ENCODE measurements at places on chromosomes 3 and 15.

- peak; percentile 64 for DNase-seq
Observed at GRCh38 chr15:34366271-34367065, 528 bp downstream of the LPCAT4 start.

DNA sequence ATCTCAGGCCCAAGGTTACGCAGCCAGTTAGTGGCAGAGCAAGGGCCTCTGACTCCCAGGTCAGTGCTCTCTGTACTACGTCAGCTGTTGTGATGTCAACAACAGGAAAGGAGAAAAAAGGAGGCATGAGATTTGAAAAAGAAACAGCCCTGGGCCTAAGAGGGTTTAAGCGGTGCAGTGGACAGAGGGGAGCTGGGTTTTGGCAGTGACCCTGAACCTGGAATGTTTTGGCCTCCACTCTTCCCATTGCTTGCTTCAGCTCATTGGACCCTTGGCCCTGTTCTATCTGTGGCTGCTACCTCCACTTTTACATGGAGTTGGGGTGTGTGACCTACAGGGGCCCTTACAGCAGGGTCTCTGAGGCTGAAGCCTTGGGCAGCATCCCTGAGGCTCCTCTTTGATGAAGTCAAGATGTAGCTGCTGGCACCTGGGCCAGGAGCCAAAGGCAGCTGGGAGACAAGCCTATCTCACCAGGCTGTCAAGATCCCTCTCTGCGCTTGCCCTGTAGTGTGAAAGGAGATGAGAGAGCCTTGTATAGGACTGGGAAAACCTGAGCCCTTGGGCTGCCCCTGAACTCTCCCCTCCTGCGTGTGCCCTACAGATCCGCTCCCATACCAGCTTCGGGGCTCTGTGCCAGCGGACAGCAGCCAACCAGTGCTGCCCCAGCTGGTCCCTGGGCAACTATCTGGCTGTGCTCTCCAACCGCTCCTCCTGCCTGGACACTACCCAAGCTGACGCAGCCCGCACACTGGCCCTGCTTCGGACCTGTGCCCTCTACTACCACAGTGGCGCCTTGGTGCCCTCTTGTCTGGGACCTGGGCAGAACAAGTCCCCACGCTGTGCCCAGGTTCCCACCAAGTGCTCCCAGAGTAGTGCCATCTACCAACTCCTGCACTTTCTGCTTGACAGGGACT, 8.7 kb downstream of the DISP2 start:
- no peak for DNase-seq

- DNase-seq = no peak
Observed at GRCh38 chr15:83720468-83720867, 66.5 kb downstream of the ADAMTSL3 start.

DNA sequence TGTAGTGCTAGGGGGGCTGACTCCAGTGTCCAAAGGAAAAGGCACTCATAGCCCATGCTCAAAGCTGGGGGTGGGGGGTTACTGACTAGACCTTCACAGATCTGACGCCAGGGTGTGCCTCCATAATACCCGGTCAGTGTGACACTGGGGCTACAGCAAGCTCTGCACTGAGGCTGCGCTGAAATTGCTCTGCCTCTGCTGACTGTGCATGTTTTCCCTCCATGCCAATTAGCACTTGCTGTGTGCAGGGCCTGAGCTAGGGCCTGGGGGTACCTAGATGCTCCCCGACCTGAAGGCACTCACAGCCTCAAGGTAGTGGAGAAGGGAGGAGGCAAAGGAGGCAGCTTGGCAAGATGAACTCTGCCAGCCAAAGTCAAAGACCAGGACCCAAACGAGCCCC, 5.2 kb downstream of the CAMKV start:
- no peak for DNase-seq

- DNase-seq = no peak
Observed at GRCh38 chr3:110736332-110736731, 335.3 kb upstream of the NECTIN3 start.

DNA sequence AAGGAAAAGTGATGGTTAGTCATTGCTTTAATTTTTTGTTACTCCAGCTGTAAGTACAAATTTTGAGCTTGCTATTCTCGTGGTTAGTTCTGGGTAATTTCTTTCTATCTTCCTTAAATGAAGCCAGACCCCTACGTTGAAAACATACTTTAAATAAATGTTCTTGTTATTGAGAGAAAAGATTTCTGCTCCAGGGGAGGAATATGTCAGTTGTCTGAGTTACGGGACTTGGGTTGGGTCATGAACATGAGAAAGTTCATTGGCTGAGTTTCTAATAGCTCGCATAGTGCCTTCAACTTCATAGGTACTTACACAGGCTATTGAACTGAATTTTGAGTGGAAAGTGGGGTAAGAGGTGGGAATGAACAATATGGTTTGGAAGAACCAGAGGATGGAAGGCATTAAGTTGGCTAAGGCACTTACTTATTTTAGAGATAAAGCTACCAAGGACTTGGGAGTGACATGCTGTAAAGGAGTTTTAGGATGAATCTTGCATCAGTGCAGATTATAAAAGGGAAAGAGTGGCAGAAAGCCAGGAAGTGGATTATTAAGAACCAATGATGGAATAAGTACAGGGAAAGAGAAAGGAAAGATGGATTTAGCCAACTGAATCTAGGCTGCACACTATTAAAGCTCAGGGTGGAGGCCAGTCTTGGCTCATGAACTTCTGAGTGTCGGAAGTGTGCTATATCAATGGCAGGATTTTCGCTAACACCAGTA, 1.4 kb downstream of the RPSA start:
- DNase-seq = no peak

DNA sequence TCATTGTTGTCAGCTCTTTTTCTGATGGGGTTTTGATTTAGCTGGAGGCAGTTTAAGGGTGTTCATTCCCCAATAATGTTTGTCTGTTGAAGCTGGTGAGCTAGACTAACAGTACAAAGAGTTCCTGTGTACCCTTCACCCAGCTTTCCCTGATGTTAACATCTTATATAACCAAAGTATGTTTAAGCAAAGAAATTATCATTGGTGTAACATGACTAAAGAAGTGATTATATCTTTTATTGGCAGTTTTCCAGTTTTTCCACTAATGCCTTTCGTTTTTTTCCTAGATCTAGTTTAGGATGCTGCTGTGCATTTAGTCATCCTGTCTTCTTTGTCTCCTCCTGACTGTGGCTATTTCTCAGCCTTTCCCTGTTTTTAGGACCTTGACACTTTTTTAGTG, 165.6 kb downstream of the LPP start:
- no peak for DNase-seq

- DNase-seq = no peak
Observed at GRCh38 chr15:44261007-44261706, 27.4 kb upstream of the GOLM2 start.

DNA sequence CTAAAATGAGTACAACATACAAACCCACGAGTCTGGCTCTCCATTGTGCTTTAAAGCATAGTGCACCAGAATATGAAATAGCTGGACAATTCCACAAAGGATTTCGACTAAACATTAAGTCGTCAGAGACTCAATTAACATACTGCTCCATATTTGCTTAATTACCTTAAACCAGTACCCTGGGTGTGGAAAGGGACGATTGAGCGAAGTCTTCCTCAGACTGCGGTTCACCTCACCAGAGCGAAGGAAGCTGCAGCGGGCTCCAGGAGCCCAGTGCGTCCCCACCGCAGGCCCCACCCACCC, 218 bp upstream of the TRPC1 start:
- no peak for DNase-seq

DNA sequence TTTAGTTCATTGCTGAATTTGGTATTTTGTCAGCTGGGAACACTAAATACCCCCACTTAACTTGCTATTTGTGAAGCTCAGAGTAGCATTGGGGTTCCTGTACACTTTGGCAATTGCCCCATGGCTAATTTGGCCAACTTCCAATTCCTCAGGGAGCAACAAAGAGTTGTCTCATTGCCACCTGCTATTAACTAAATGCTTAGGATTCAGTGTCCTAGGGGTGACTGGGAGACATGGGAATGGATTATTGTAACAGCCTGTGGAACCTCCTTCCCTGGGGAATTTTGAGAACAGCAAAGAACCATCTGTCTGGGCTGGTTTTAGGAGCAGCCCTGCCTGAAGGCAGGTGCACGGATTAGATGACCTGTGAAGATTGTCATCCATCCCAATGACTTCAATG, 437.4 kb upstream of the TPRG1 start:
- DNase-seq = no peak

GRCh38 chr3:167361306-167361705, 18.8 kb downstream of the ZBBX start:
- DNase-seq = no peak

GRCh38 chr3:29764041-29764440, 483.2 kb downstream of the RBMS3 start:
- no peak for DNase-seq

- DNase-seq = no peak
Observed at GRCh38 chr3:24470277-24470676, 24.4 kb downstream of the THRB start.

DNA sequence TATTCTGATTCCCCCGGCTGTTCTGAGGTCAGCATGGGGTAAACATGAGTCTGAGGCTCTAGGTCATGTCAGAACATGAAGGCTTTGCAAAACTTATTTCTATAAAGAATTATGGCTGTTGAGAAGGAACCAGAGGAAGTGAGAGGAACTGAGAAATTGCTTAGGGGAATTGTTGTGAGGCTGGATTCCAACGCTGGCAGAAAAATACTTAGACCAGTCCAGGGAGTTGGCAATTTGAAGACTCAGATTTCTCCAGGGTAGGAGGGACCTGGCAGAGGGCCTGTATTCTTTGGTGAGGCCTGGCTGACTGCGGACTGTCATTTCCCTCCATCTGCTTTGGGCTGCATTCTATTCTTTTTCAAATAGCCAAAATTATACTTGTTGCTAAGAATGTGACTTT, 155.5 kb downstream of the PLD1 start:
- no peak for DNase-seq

DNA sequence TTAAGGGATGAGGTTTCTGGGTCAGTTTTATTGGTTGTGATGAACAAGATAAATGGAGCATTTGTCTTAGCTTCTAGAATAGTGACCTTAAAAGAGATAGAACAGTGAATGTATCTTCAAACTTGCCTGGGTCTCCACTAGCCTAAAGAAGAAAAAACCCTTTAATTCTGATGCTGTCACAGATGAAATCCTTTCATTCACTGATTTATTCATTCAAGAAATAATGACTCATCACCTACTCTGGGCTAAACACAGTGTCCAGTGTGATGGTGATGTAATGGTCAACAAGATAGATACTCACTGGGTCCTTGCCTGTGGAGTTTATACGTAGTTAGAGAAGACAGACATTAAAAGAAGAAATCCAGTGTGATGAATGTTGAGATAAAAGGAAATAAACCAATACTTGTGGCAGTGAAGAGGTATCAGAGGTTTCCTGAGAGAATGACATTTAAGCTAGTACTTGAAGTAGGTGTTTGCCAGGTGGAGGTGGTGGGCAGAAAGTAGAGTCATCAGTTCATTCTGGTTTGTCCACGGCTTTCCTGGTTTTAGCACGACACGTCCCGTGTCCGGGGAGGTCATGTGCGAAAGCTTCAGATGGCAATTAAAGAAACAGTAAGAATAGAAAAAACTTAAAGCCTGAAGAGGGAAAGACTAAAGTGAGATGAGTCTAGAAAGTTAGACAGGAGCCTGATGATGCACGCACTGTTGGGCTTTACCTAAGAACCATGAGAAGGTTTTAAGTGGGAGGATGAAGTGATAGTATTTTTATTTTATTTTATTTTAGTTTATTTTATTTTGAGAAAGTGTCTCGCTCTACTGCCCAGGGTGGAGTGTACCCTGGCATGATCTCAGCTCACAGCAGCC, 18.5 kb downstream of the PAK2 start:
- DNase-seq = peak; percentile 13

- DNase-seq = no peak
Observed at GRCh38 chr3:169173636-169174035, 489.9 kb downstream of the MECOM start.

DNA sequence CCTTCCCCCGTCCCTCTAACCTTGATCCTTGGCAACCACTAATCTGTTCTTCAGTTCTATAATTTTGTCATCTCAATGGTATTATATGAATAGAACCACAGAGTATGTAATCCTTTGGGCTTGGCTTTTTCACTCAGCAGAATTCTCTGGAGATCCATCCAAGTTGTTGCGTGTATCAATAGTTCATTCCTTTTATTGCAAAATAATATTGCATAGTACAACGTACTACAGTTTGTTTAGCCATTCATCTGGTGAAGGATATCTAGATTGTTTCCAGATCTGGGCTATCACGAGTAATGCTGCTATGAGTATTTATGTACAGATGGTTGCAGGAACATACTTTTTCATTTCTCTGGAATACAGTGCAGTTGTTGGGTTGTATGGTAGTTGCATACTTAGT, 76.2 kb downstream of the PLXNA1 start:
- no peak for DNase-seq

DNA sequence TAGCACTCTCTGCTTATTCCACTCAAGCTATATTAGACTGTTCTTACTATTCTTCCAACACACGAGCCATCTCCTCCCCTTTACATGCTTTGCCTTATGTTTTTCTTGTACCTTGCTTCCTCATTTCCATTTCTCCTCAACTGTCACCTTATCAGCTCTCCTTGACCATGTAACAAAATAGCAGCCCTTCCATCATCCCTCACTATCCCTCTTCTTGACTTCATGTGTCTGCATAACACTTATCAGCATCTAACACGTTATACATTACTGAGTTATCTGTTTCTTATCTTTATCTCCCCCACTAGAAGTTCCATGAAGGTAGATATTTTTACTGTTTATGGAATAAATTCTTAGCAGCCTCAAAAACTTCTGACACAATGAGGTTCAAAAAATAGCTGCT, 45.3 kb downstream of the TRPM7 start:
- DNase-seq = no peak

GRCh38 chr3:128763967-128764366, 38.0 kb downstream of the RAB7A start:
- no peak for DNase-seq

GRCh38 chr3:107969525-107969924, 121.3 kb downstream of the CD47 start:
- no peak for DNase-seq

DNA sequence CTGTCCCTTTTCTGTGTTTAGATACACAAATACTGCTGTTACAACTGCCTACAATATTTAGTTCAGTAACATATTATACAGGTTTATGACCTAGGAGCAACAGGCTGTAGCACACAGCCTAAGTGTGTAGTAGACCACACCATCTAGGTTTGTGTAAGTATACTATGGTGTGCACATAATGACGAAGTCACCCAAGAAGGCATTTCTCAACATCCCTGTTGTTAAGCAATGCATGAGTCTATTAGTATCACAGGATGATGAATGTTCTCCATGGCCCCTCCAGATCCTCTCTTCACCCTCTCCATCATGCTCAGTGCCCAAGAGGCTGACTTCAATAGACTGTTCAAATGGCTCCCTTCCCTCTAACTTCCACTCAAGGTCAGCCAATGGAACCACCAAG, 14.6 kb upstream of the SEC62 start:
- DNase-seq = no peak

GRCh38 chr3:120498556-120499346, 48.0 kb upstream of the FSTL1 start:
- DNase-seq = no peak

- no peak for DNase-seq
Observed at GRCh38 chr3:110069761-110070160, 732.4 kb upstream of the DPPA4 start.

DNA sequence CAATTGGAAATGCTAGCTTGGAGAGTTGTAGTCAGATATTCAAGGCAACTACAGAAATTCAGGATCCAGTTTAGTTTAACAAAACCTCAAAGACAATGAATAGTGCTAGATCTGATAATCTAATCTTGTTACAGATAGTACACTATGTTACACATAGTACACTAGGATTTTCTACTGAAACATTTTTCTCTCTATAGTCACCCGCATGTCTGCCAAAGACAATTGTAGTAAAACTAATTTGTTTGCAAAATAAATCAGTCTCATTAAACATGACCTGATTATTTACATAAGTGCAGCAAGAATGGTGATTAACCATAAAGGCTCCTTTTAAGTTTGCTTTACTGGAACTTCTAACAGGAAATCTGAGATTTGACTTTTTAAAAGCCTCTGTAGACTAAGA, 52.0 kb downstream of the ILDR1 start:
- no peak for DNase-seq
